Activated T-cell treated with anti-CD3 and anti-CD28 coated beads for 1 hour (primary cell): ENCODE measurements at places on chromosomes 4 and X.

GRCh38 chr4:182015014-182015413 is 228.2 kb upstream of the TENM3 start:
- no peak for DNase-seq

DNA sequence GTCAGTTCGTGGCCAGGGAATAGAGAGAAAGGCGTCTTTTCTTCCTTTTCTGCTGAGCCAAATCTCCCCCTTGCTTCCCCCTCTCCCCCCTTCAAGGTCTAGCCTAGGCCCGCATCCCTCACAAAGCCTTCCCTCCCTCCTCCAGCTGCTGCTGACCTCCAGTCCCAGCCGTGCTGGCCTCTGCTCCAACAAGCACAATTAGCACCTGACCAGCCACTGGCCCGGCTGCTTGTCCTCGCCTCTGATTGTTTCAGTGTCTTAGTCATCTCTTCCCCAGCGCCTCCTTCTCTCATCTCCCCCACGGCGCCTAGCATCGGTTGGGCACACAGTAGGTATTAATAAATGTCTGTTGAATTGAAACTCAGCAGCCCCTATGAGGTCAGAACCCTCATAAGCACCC is 4.2 kb downstream of the ELF4 start:
- DNase-seq = no peak

- DNase-seq = no peak
Measured at GRCh38 chr4:100657187-100657586, 139.4 kb upstream of the EMCN start.

DNA sequence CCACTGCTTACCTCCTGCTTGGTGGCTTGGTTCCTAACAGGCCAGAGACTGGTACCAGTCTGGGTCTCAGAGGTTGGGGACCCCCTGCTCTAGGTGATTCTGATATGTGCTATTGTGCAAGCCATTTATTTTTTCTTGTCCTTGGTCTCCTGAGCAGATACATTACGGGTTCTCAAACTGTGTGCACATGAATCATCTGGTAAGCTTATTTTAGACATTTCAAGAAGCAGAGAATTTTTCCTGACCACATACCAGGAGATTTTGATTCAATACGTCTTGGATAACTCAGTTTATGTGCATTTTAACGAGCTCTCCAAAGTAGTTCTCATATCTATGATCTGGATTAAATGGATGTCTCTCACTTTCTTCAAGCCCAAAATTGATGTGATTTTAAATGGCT is 77.2 kb downstream of the FHIP1A start:
- DNase-seq = no peak

DNA sequence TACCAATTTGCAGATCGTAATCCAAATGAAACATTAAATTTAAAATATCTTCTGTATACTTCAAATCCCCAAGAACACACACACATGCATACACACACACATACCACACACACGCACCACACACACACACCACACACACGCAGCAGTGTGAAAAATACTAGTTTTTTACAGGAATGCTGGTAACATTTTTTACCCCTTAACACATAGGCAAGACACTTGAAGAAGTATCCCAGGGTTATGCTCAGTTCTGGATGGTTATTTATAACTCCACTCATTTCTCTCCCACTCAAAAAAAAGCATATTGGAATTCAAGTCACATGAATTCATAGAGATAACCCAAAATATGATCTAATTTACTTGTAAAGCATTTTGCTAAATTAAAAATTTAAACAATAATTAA is 325.5 kb upstream of the SLC7A11 start:
- DNase-seq = no peak

GRCh38 chr4:84967243-84967690 is 777 bp upstream of the WDFY3 start:
- DNase-seq = no peak

DNA sequence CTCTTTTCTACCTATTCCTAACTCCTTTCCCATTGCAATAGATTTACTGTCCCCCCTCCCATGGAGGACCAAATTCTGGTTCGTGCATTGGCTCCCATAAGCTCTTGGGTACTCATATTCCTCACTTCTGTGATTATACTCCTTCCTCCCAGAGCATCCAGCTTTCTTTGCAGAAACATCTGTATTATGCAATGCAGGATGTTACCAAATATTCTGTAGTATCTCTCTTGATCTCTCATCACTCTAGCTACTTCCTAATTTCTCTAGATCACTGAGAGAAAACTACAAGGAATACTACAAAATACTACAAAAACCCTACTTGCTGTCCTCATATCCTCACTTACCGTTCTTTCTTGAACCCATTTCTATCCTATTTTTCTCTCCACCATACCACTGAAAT is 395.9 kb upstream of the HS3ST1 start:
- no peak for DNase-seq

DNA sequence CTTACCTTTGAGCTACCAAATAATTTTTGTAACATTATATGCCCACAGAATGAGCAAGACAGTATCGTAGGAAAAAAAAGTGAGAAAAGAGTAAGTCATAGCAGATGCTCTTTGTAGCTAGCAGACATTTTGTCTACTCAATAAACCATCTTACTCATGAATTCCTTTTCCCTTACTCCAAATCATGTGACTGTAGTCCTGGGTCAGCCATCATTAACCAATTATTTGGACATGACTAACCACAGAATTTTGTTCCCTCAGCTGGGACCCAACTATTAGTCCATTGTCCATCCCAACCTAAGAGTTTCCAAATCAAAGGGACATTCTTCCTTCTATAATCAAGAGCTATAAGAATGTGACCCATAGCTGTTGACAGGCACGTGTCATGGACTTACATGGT is 11.4 kb downstream of the UBE2D3 start:
- no peak for DNase-seq
